ENCODE measurements at places on chromosomes 7 and 10.

DNA sequence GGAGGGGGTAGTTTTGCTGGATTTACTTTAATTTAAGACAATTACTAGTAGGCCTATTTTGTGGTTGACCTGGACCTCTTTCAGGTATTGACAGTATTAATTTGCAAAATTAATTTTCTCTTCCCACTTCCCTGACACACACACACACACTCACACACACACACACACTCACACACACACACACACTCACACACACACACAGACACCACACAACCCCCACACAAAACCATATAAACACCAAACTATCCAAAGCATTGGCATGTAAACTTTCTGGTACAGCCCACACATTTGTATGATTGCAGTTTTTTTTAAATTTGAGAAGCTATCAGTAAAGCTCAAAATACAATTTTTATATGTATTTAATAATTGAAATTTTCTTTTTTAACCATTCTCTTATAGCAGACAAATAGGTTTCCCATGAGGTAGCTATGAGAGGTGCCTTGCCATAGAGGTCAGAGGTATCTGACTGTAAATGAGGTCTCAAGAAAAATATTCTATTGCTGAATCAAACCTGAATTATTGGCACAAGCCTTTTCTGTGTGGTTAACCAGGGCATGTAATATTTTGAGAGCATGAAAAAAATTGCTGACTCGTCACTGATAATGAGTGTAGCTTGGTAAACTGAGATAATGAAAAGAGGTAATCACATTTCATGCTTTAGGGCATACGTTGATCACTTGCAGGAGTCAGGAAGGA lies 306.5 kb downstream of the GATA3 start:
- DNase-seq: no peak

DNA sequence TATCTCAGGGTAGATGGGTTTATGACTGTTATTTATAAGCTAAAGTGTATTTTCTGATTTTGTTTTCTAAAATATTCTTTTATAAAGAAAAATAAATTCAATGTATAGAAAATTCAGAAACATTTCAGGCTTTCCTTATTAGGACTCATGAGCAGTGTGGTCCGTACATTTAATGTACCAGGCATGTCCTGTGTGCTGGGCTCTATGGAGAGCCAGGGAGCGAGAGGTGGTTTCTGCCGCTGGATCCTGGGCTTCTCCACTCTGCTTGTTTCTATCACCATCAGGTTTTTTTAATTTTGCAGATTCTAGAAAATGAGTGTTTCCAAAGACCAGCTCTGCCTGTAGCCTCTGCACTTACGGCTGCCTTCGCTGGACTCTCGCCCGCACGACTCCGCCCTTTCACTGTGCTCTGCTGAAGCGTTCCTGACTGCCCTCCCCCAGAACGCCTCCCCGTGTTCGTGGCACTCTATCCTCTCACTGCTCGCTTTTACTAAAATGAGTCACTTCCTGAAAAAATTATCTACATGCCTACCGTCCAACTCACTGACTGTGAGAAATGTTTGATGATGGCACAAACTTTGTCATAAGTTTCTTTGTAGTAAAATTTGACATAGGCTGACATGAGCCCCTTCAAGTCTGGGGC lies 188.5 kb downstream of the ZMYND11 start:
- DNase-seq: no peak

DNA sequence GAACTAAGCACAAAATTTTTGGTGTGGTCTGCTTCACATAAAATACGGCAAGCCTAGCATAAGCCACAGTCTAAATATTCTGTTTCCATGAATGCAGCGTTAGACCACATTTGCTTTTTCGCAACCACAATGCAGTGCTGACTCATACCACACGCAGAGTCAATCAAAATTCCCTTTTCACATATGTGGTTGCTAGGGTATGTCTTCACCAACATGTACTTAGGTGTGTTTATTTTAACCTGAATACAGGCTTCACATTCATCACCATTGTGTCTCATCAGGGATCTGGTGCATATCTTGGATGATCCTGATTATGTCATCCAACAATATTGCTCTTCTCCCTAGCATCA lies 90.8 kb downstream of the CHN2 start:
- peak; percentile 20 for DNase-seq

- DNase-seq: no peak
These were observed 237.5 kb upstream of the MKLN1 start for GRCh38 chr7:131090188-131090587.

DNA sequence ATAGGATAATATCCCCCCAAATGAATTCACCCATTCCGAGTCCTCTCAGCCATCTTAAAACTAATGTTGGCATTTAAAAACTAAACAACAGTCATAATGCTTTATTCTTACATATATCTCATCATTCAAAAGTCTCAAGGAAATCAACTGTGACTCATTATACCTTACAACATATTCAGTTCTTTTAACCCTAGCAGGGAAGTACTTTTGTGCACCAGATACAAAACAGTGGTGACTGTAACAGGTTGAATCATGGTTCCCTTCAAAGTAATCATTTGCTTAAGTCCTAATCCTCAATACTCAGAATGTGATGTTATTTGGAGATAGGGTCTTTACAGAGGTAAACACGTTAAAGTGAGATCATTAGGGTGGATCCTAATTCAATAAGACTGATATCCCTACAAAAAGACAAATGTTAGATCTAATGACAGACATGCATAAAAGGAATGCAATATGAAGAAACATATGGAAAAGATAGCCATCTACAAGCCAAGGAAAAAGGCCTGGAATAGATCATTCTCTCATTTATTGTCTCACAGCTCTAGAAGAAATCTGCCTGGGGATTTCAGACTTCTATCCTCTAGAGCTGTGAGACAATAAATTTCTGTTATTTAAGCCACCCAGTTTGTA lies 42.3 kb downstream of the RELN start:
- DNase-seq: no peak
